Effector memory CD4-positive, alpha-beta T cell (primary cell): ENCODE measurements at places on chromosomes 4 and X.

GRCh38 chrX:138886769-138887168, 175.3 kb upstream of the FGF13 start:
- DNase-seq: no peak

DNA sequence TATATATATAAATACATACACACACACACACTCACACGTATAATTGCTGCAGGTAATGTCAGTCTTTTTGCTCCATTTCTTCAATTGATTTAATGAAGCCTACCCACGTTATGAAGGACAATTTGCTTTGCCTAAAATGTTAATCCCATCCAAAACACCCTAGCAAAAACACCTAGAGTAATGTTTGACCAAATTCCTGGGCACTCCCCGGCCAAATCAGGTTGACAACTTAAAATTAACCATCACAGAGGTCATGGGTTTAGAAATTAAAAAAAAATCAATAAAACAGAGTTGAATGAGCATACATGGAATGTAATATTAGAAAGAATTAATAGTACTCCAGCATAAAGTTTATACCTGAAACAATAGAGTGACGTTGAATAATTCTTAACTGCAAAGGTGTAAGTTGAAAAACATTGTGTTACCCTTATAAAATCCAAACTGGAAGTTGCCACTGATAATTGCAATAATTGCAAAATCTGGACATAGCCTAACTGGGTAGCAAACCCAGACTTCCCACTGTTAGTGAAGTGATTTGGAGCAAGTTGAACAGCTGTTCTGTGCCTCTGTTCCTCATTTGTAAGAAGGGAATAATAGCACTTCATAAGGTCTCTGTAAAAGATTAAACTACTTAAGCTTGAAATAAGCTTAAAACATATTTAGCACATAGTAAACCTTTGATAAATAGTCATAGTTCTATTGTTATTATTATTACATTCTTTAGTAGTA, 2120.5 kb downstream of the PCDH7 start:
- no peak for DNase-seq

DNA sequence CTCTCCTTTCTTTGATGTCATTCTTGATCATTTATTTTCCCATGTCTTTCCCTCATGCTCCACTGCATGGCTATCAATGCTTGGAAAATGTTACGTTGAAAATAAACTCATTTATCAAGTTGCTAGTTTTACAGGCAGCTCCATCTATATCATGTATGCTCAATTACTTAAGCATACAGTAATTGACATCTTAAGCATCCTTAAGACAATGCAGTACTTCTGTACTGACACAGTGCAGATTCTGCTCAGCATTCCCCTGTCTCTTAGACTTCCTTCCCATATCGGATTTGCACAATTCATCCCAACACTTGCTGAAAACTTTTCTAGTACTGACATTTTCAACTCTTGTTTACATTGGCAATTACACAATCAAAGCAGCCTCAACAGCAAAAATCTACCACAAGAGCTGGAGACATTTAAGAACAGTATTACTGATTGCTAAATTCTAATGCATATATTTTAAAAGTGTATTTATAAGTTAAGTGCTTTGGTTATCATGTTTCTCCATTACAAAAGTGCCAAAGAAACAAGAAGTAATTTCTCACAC, 165.6 kb downstream of the ATP10D start:
- DNase-seq: no peak

GRCh38 chr4:68954126-68954525, 2.5 kb upstream of the UGT2A3 start:
- DNase-seq: no peak

DNA sequence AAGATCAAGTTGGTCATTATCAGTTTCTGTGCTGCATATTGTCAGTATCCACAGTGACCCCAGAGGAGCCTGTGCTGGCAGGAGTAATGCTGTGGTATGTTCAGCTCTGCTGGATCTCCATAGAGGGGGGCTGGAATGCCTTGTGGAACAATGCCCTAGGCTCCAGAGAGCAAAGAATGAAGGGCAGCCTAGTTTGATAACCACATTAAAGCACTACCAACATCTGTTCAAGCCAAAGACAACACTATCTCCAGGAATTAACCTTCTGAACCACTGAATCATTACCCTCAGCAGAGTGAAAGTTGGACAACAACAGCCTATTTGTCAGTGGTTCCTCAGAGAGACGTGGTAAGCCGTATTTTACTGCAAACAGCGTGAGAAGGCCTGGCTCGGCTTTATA, 192.3 kb upstream of the CXorf66 start:
- DNase-seq: no peak

GRCh38 chrX:27600686-27601085, 10.5 kb downstream of the DCAF8L2 start:
- DNase-seq: no peak

- no peak for DNase-seq
Measured at GRCh38 chrX:108763559-108763958, 27.2 kb upstream of the IRS4 start.
